ENCODE measurements at places on chromosomes 6 and 20.

DNA sequence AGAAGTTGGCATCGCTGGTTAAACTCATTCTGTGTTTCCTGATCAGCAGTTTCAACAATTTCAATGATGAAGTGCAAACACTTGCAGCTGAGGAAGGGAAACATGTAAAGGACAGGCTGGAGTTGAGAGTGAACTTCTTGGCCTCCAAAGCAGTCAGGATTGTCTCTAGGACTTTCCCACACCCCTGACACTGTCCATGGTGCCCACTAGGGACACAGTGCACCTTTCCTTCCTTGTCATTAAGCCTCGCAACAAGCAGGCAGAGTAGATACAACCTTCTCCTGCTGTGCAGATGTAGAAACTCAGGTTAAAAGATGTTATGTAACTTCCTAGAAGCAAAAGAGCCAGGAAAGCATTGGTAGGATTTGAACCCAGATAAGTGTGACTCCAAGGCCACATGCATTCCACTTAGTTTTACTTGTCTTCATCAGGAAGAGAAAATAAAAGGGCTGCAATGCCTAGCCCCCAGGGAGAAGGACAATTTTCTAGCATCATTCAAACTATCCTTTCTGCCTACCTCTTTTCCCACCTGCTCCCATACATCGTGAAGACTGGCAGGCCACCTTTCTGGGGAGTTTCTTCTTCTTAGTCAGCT, 39.2 kb upstream of the IL17A start:
- no peak for DNase-seq

- no peak for DNase-seq
These were observed 13.2 kb upstream of the FRK start for GRCh38 chr6:116073765-116074440.

DNA sequence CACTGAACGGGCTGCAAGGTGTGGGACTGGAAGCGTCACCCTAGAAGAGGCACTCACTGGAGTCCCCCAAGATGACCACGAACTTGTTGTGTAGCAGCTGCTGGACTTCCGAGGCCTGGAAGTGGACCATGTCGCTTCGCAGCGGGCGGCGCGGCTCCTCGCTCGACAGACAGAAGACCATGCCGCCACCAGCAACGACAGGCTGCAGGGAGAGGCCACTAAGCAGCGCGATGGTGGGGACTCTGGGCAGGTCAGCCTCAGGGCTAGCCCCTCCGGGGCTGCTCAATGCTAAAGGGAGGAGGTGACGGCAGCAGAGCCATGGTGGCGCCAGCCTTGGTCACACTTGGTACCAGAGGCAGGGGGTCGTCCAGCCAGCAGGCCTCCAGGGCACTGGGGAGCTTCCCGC, 720 bp downstream of the PCED1A start:
- no peak for DNase-seq

- peak; percentile 16 for DNase-seq
These were observed 34.5 kb upstream of the FERMT1 start for GRCh38 chr20:6157345-6157744.

- DNase-seq: no peak
These were observed 897 bp upstream of the GMEB2 start for GRCh38 chr20:63627751-63628245.
